ENCODE measurements at places on chromosomes 6 and 20. TPM values are rescaled to one million over a fixed set of nuclear protein-coding genes. Genes with fewer than 3 reads are reported as not detected.
A peak's percentile ranks its signal among the peaks of the same experiment; 100 is the strongest.

DNA sequence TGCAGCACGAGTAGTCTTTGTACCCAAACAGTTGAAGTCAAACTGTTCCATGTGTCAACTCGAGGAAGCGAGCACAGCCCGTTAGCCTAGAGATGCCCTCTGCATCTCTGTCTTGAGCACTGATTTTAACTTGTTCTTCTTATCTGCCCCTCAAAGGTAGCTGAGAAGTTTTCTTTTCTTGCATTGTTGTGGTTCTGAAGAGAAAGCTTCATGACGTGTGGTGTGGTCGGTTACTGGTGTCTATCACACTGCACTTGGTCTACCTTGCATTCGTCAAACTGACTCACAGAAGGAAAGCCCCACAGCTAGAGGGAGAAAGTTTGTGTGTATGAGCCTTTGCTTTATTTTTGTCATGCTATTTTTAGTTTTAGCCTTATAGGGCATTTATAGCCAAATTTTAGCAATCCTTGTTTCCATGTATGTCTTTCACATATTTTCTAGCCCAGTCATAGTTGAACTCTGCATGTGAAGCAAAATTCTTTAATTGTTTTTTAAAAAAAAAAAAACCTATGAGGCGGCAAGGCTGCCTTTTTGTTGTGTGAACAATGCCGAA, 115.1 kb downstream of the JAG1 start:
- no peaks in the 10 kb centered on the region for H3K4me1 ChIP-seq
- no peaks in the 10 kb centered on the region for H3K27me3 ChIP-seq
- H3K27ac ChIP-seq: no peak overlapping the region
- no peaks in the 10 kb centered on the region for H3K36me3 ChIP-seq
- DNase-seq: no peak

GRCh38 chr6:83633609-83634008, 75.3 kb downstream of the SNAP91 start:
- H3K36me3 ChIP-seq: no peaks in the 10 kb centered on the region
- no peak for DNase-seq
- no peaks in the 10 kb centered on the region for H3K4me1 ChIP-seq
- no peak overlapping the region for H3K27ac ChIP-seq
- H3K27me3 ChIP-seq: no peaks in the 10 kb centered on the region
- no peak overlapping the region for H3K4me3 ChIP-seq

- no peak overlapping the region for H3K4me3 ChIP-seq
- no peaks in the 10 kb centered on the region for H3K36me3 ChIP-seq
- no peak for DNase-seq
- H3K4me1 ChIP-seq: no peaks in the 10 kb centered on the region
- no peaks in the 10 kb centered on the region for H3K27me3 ChIP-seq
Measured at GRCh38 chr6:89023591-89024441, 56.7 kb upstream of the PNRC1 start.

Gene COL12A1
- total RNA-seq: 23.7 TPM

DNA sequence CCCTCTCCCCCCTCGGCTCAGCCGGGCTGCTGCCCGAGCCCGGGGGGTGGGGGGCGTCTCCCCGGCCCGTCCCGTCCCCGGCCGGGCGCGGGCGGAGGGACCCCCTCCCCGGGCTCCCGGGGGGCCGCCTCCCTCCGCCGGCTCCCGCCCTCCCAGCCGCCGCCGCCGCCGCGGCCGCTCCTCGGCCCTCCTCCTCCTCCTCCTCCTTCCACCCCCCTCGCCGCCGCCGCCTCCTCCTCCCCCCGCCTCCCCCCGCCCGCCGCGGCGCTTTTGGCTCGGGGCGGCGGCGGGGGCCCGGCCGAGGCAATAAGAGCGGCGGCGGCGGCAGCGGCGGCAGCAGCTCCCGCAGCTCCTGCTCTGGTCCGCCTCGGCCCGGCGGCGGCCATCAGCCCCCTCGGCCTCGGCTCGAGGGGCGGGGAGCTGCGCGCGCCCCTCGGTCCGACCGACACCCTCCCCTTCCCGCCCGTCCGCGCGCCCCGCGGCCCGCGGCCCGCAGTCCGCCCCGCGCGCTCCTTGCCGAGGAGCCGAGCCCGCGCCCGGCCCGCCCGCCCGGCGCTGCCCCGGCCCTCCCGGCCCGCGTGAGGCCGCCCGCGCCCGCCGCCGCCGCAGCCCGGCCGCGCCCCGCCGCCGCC, 38.7 kb downstream of the GNAS start:
- peak overlapping the region; percentile 99 for H3K27ac ChIP-seq
- H3K36me3 ChIP-seq: peaks cover 7% of the 10 kb centered on the region
- H3K4me1 ChIP-seq: peaks cover 66% of the 10 kb centered on the region
- H3K27me3 ChIP-seq: no peaks in the 10 kb centered on the region

DNA sequence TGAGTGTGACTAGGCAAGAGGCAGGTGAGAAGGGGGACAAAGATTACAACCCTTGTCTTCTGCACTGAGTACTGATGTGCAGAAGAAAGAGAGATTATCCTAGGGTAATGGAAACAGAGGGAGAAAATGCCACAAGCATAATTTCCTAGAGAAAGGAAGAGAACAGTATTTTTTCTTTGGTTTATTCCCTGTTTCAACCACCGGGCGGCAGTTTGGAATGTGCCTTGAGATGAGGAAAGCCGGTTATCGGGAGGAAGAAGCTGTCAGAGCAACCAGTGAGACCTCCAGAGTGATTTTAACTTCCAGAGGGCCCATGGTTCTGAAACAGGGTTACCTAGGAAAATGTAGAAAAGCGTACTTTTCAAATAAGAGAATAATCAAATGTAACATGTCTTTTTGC, 121.4 kb downstream of the REV3L start:
- H3K27me3 ChIP-seq: no peaks in the 10 kb centered on the region
- DNase-seq: no peak
- peaks cover 39% of the 10 kb centered on the region for H3K36me3 ChIP-seq

DNA sequence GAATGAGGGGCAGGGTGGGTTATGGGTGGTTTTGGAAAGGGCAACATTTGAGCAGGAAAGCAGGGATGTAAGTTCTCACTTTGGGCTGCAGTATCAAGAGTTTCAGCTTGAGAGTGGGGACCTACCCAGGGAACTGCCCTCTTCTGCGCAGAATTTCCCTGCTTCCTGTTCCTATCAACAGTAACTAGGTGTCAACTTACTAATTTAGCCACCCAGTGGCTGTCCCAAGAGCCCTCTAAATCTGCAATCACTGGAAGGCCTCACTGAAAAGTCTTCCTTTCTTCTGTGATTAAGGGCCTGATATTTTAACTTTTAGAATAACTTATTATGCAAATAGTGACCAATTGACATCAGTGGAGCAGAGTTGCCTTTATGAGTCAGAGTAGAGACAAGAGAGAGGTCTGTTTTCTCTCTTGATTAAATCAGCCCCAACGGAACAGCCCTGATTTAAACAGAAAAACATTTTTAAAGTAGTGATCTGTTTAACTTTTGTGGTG, 118.2 kb upstream of the RIPOR2 start:
- peak overlapping the region; percentile 22 for H3K27ac ChIP-seq
- H3K4me1 ChIP-seq: peaks cover 12% of the 10 kb centered on the region
- DNase-seq: no peak
- H3K4me3 ChIP-seq: no peak overlapping the region
- no peaks in the 10 kb centered on the region for H3K27me3 ChIP-seq
- no peaks in the 10 kb centered on the region for H3K36me3 ChIP-seq

GRCh38 chr6:71333697-71334096, 45.1 kb downstream of the OGFRL1 start:
- no peak overlapping the region for H3K27ac ChIP-seq
- H3K4me1 ChIP-seq: no peaks in the 10 kb centered on the region
- no peak for DNase-seq
- H3K4me3 ChIP-seq: no peak overlapping the region
- no peaks in the 10 kb centered on the region for H3K36me3 ChIP-seq

Gene KLHDC3
- 37.3 TPM for total RNA-seq
